ENCODE measurements at places on chromosomes 12 and 14.

DNA sequence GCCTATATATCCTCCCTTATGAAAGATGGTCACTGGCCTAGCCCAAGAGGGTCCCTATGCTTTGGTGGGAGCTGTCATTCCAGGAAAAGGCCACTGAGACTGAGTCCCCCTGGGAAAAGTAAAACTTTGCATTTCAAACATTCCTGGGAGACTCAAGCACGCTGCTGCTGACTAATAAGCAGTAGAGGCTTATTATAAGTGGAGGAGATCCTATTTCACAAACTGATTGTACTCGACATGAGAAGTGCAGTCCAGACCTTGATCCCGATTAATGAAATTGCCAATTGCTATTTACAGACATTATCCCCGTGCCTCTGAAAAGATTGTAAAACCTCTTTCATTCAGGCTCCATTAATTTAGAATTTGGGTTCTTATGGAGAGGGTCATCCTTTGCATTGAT lies 96.6 kb downstream of the EMP1 start:
- no peak for DNase-seq

GRCh38 chr12:31431721-31432240 lies 105.8 kb upstream of the SINHCAF start:
- no peak for DNase-seq

GRCh38 chr12:116977465-116978380 lies 67.0 kb downstream of the FBXW8 start:
- DNase-seq: no peak

DNA sequence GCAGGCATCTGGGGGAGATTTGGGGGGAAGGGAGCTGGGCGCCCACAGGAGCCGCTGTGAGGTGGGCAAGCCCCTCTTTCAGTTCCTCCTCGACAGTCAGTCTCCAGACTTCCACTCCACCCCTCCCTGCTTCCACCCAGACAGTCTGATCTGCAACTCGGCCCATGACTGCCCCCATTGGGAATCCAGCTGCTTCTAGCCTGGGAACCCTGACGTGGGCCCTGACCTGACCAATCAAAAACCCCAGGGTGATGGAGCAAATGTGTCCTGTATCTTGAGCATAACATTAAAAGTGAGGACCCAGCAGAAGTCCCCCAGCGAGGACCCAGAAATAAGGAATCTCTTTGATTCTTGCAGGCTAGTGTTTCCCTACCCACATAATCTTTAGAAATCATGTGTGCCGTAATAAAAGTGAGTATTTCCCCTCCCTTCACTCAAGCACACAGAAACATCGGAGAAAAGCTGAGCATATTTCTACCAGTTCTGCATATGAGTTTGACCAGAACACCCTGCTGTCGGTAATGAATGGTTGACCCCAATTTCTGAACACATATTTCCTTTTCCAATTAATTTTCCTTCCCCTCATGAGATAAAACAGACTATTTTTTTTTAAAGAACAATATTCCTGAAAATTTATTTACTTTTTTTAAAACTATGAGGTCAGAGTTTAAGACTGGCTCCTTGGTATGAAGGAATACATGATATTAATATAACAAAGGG lies 6.4 kb downstream of the SSH1 start:
- DNase-seq: no peak

GRCh38 chr14:71117839-71118743 lies 210.8 kb downstream of the PCNX1 start:
- no peak for DNase-seq

DNA sequence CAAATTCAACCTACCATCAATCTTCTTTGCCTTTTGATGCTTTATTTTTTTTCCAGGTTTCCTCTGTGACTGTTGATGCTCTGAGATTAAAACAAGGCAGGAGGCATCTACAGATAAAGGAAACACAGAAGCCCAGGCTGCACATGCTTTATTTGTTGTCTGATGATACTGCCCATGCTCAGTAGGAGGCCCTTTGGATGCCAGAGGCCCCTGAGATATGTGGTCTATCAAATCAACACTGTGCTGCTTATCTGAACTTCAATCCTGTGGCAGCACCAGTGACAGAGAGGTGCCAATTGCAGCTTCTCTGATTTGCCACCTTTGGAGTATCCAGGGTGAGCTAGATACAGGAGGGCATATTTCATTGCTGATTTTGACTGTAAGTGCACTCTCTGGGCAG lies 571.3 kb upstream of the TBX3 start:
- no peak for DNase-seq

GRCh38 chr14:28280997-28281598 lies 485.5 kb upstream of the FOXG1 start:
- no peak for DNase-seq

DNA sequence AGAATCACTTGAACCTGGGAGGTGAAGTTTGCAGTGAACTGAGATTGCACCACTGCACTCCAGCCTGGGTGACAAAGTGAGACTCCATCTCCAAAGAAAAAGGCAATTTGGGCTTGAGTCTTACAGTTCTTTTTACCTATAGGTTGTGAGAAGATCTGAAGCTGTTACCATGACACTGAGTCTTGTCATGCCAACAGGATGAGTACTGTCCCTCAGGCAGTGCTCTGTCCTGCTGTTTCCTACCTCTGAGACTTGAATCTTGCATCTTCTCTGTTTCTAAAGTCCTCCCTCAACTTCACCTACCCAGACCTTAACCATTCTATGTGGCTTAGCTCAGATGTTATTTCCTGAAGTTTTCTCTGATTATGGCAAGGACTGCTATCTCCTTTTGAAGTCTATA lies 400.8 kb upstream of the PRICKLE1 start:
- no peak for DNase-seq

GRCh38 chr12:66662179-66662578 lies 16.7 kb downstream of the GRIP1 start:
- DNase-seq: no peak

- DNase-seq: no peak
Observed at GRCh38 chr12:59887178-59887577, 291.3 kb downstream of the SLC16A7 start.

Measured in CD4-positive, alpha-beta memory T cell (primary cell).